ENCODE measurements at places on chromosomes 3 and 15. TPM values are rescaled to one million over a fixed set of nuclear protein-coding genes. Genes with fewer than 3 reads are reported as not detected.

The MKRN3 gene
- 0.18 TPM for total RNA-seq

The TUSC7 gene
- not detected for total RNA-seq

The AADACL2 gene
- not detected for total RNA-seq

The LZTFL1 gene
- 15.1 TPM for total RNA-seq

The FURIN gene
- 131 TPM for total RNA-seq

The INKA1 gene
- 26.5 TPM for total RNA-seq

The UROC1 gene
- total RNA-seq = not detected

The ANKRD34C gene
- not detected for total RNA-seq

The TLR9 gene
- total RNA-seq = not detected

The TMEM207 gene
- not detected for total RNA-seq

The GOLGA8T gene
- total RNA-seq = not detected

The MTHFS gene
- total RNA-seq = 9.9 TPM

The SEMA4B gene
- 7.1 TPM for total RNA-seq

The P3H2 gene
- 6.6 TPM for total RNA-seq

The MAGEF1 gene
- 14.2 TPM for total RNA-seq

The ALG1L2 gene
- total RNA-seq = not detected

The TRIM42 gene
- total RNA-seq = not detected

The KNSTRN gene
- total RNA-seq = 54.9 TPM

The ITIH1 gene
- not detected for total RNA-seq

The KNG1 gene
- total RNA-seq = not detected

The LSMEM2 gene
- not detected for total RNA-seq

The CRTC3 gene
- 25.9 TPM for total RNA-seq

The ZBTB47 gene
- 14.5 TPM for total RNA-seq

The TIMP4 gene
- 0.40 TPM for total RNA-seq

The SHF gene
- 5.2 TPM for total RNA-seq

The SHISA5 gene
- 205 TPM for total RNA-seq

The PARP3 gene
- total RNA-seq = 10.0 TPM

The MYH15 gene
- total RNA-seq = 0.14 TPM

The CASR gene
- not detected for total RNA-seq

The CYP1A2 gene
- total RNA-seq = not detected

The SLC28A1 gene
- not detected for total RNA-seq

The MRAS gene
- 15.5 TPM for total RNA-seq

The ZCWPW2 gene
- total RNA-seq = 0.40 TPM

The PCLAF gene
- total RNA-seq = 54.7 TPM

All from endothelial cell of umbilical vein (primary cell).